Smooth muscle cell of the umbilical artery (primary cell): ENCODE measurements at places on chromosomes 16 and 17. TPM values are rescaled to one million over a fixed set of nuclear protein-coding genes. Genes with fewer than 3 reads are reported as not detected.

MYH8 gene
- total RNA-seq: under 0.01 and 0.09 TPM in 2 replicates

RNF227 gene
- 5.1 and 9.2 TPM in 2 replicates for total RNA-seq

PRSS36 gene
- total RNA-seq: 0.30 TPM in 1 of 2 replicates, not detected in the other

FN3K gene
- total RNA-seq: 5.9 and 10.4 TPM in 2 replicates

KRT33B gene
- total RNA-seq: 0.30 and 0.32 TPM in 2 replicates

SLC16A13 gene
- 0.59 and 1.2 TPM in 2 replicates for total RNA-seq

ADORA2B gene
- 14.2 and 18.4 TPM in 2 replicates for total RNA-seq

RAB34 gene
- total RNA-seq: 133 and 148 TPM in 2 replicates

RBFOX1 gene
- total RNA-seq: not detected in 2 replicates

DPEP3 gene
- total RNA-seq: not detected in 2 replicates

ZPBP2 gene
- total RNA-seq: not detected in 2 replicates

CD300E gene
- not detected in 2 replicates for total RNA-seq

MAPT gene
- under 0.01 and 0.69 TPM in 2 replicates for total RNA-seq

NECAB2 gene
- 0.37 TPM in 1 of 2 replicates, not detected in the other for total RNA-seq

ARHGDIG gene
- total RNA-seq: 0.28 and 1.5 TPM in 2 replicates

CDRT4 gene
- 3.0 and 4.0 TPM in 2 replicates for total RNA-seq

SETD6 gene
- 13.3 and 14.0 TPM in 2 replicates for total RNA-seq

RNF222 gene
- total RNA-seq: not detected in 2 replicates

SOX15 gene
- 0.30 and 0.32 TPM in 2 replicates for total RNA-seq

CDRT15L2 gene
- total RNA-seq: not detected in 2 replicates

FAM20A gene
- 0.14 and 3.6 TPM in 2 replicates for total RNA-seq

C17orf100 gene
- total RNA-seq: 0.55 and 0.59 TPM in 2 replicates

TPSG1 gene
- total RNA-seq: not detected in 2 replicates

SLC13A2 gene
- total RNA-seq: not detected in 2 replicates

TMEM100 gene
- 0.23 TPM in 1 of 2 replicates, not detected in the other for total RNA-seq

GAS2L2 gene
- not detected in 2 replicates for total RNA-seq

SMARCD2 gene
- total RNA-seq: 61.5 and 65.2 TPM in 2 replicates

MYO18A gene
- total RNA-seq: 52.0 and 72.5 TPM in 2 replicates

CLDN7 gene
- 0.60 TPM in 1 of 2 replicates, not detected in the other for total RNA-seq

SLC47A1 gene
- 0.97 TPM in 1 of 2 replicates, not detected in the other for total RNA-seq

ANKFN1 gene
- 0.14 TPM in 1 of 2 replicates, not detected in the other for total RNA-seq

PHLPP2 gene
- 6.5 and 14.9 TPM in 2 replicates for total RNA-seq

ST6GALNAC1 gene
- not detected in 2 replicates for total RNA-seq

CES5A gene
- not detected in 2 replicates for total RNA-seq

DNAH3 gene
- total RNA-seq: 0.05 TPM in 1 of 2 replicates, not detected in the other

GLP2R gene
- under 0.01 TPM in 1 of 2 replicates, not detected in the other for total RNA-seq

SDK2 gene
- 0.89 and 1.1 TPM in 2 replicates for total RNA-seq

HSD17B1 gene
- 0.88 and 1.5 TPM in 2 replicates for total RNA-seq

KRT38 gene
- not detected in 2 replicates for total RNA-seq

KRT35 gene
- total RNA-seq: not detected in 2 replicates

TBC1D28 gene
- total RNA-seq: not detected in 2 replicates

ADAD2 gene
- total RNA-seq: not detected in 2 replicates

NPIPA5 gene
- 0.92 and 3.0 TPM in 2 replicates for total RNA-seq

RAPGEFL1 gene
- total RNA-seq: 1.8 and 3.0 TPM in 2 replicates

EPN3 gene
- 0.30 TPM in 1 of 2 replicates, not detected in the other for total RNA-seq

HSD3B7 gene
- 11.6 and 13.4 TPM in 2 replicates for total RNA-seq

BCKDK gene
- total RNA-seq: 19.3 and 33.3 TPM in 2 replicates

KRTAP4-5 gene
- not detected in 2 replicates for total RNA-seq

GTF3C1 gene
- total RNA-seq: 63.0 and 89.9 TPM in 2 replicates

NPIPB2 gene
- 3.6 and 6.0 TPM in 2 replicates for total RNA-seq

ZNF23 gene
- 12.2 and 12.7 TPM in 2 replicates for total RNA-seq

SEZ6 gene
- not detected in 2 replicates for total RNA-seq

ORC6 gene
- total RNA-seq: 2.4 and 10.2 TPM in 2 replicates

CFAP97D1 gene
- total RNA-seq: under 0.01 TPM in 1 of 2 replicates, not detected in the other

TEX19 gene
- not detected in 2 replicates for total RNA-seq

C17orf50 gene
- not detected in 2 replicates for total RNA-seq

FBXO31 gene
- 21.7 and 44.2 TPM in 2 replicates for total RNA-seq

KCNH6 gene
- total RNA-seq: not detected in 2 replicates

PTGES3L gene
- 0.78 and 0.89 TPM in 2 replicates for total RNA-seq
